Stimulated activated CD8-positive, alpha-beta memory T cell treated with anti-CD3 and anti-CD28 coated beads, Interleukin-15, amount 100 ng/mL, for 4 hours (primary cell): ENCODE measurements at places on chromosomes 3 and 15.

DNA sequence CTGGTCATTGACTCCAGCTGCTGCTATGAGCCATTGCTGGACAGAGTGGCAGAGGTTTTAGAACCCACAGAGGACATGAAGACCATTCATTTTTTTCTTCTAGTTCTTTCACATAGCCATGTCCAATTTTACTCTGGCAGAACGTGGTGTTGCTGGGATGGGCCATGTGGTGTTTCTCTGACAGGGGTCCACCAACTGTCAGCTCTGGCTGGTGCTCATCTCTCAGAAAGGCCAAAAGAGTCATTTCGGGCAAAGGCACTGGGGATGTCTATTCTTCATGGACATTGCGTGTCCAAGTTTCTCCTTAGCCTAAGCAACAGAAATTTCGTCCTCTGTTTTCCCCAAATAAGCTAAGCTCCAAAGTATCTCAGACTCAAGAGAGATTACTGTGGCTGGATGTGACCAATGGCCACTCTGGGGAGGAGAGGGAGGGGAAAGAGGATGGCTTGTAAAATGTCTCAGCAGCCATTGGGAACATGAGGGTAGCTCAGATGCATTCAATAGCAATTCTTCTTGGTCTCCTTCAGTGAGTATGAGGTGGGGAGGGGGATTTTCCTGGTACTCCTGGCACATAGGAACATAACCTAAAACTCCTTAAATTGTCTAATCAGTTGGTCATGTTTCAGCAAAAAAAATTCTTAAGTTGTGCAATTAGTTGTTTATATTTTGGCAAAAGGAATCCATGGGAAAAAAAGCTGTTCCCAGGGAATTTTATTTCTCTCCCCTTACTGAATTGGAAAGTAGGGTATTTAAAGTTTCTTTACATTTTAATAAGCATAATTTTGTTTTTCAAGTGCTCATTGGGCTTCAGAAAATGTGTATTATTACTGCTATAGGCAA is 131.6 kb upstream of the MITF start:
- DNase-seq, result no peak

- no peak for DNase-seq
Observed at GRCh38 chr15:93042211-93042610, 46.8 kb downstream of the RGMA start.

DNA sequence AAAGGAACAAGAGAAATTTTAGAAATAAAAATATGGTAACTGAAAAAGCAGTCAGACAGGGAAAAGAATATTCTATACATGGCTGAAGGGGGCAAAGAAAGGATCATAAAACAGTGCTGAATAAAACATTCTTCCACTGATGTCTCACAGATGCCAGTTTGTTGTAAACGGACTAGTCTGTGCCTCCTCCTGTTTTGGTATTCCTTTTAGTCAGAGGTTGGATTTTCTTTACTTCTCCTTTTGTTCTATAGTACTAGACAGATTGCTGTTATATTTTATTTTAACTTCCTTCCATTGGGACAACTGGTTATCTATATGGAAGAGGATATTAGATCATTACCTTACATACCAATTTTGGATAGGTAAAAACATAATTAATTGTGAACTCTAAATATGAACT is 16.0 kb upstream of the GNB5 start:
- DNase-seq, result no peak

- no peak for DNase-seq
Observed at GRCh38 chr3:127645371-127646015, 16.5 kb downstream of the PODXL2 start.

GRCh38 chr3:16132928-16133327 is 41.6 kb upstream of the GALNT15 start:
- DNase-seq, result no peak

- DNase-seq, result peak; percentile 81
Observed at GRCh38 chr3:128993461-128994172, at the start of gene CFAP92. Gene CFAP92, minus strand, starts transcription at chr3:128994076. Its CDS starts 772 bp downstream, at chr3:128993304.

GRCh38 chr15:38154837-38155236 is 97.8 kb upstream of the SPRED1 start:
- no peak for DNase-seq

DNA sequence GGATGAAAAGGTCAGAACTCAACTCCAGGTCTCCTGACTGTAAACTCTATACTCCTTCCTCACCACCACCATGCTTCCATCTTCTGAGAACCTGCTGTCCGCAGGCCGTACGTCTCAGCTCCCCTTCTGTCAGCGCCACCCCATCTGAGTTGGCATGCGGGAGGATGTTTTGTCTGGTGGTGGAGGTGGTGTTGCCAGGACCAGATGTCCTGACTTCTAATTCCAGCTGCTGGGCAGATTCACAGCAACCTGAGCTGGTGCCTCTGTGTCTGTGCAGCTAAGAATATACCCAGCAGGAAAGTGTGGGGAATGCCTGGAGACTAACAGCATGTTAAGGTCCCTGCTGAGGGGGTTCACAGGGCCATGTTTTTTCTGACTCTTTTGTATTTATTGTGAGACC is 23.2 kb downstream of the PLA1A start:
- no peak for DNase-seq

DNA sequence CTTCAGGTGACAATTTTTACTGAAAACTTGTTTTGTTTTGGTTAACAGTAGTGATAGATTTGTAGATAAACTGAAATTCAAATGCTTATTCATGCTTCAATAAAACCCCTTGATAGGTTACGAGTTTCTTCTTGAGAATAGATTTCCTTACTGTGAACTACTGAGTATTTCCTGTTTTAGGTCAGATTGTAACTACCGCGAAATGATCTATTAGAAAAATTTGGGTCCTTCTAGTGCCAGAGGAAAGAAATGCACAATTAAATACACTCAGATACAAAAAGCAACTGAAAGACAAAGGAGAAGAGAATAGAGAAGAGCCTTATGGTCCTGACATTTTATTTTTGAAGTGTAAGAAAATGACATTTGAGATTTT is 251.7 kb upstream of the TBL1XR1 start:
- DNase-seq, result no peak

DNA sequence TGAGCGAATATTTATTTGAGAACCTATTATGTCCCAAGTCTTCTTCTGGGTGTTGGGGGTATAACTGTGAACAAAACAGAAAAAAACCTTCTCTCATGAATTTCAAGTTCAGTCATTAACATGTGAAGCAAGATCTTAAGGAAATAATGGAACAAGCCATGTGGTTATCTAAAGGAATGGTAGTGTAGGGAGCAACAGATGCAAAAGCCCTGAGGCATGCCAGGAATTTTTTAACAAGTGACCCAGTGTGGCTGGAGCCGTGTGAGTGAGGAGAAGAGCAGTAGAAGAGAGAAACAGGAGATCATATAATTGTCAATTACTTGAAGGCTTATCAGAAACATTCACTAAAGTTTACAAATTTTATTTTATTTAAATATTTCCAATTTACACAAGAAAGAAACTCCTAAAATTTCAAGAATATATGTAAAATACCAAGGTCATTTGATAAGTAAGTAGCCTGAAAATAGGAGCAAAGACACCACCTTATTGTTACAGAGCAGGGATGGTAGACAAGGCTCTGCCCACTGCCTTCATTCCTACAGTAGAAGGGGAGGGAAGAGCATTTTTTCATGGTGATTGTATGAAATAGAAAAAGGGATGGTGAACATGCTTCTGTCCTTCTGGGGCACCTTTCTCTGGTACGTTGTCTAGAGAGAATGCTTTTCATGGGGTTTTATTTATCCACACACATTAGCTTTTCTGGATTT is 345.1 kb downstream of the PLOD2 start:
- no peak for DNase-seq

GRCh38 chr15:67585681-67586080 is 43.2 kb downstream of the MAP2K5 start:
- no peak for DNase-seq

DNA sequence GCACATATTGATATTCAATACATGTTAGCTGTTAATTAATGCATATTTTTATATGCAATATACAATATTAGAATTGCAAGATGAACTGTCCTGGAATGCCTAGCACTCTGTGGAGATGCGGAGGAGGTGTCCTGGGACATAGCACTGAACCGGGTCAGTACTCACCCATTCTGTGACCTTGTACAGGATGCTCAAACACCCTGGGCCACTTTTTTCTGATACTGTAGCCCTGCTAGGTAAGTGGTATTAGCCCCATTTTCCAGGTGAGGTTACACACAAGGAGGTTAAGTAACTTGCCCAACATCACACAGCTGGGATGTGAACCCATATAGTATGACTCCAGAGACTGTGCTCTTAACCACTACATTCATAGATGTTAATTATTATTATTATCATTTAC is 1.7 kb upstream of the MAGEF1 start:
- no peak for DNase-seq

GRCh38 chr15:79009379-79009778 is 64.5 kb upstream of the CTSH start:
- no peak for DNase-seq

DNA sequence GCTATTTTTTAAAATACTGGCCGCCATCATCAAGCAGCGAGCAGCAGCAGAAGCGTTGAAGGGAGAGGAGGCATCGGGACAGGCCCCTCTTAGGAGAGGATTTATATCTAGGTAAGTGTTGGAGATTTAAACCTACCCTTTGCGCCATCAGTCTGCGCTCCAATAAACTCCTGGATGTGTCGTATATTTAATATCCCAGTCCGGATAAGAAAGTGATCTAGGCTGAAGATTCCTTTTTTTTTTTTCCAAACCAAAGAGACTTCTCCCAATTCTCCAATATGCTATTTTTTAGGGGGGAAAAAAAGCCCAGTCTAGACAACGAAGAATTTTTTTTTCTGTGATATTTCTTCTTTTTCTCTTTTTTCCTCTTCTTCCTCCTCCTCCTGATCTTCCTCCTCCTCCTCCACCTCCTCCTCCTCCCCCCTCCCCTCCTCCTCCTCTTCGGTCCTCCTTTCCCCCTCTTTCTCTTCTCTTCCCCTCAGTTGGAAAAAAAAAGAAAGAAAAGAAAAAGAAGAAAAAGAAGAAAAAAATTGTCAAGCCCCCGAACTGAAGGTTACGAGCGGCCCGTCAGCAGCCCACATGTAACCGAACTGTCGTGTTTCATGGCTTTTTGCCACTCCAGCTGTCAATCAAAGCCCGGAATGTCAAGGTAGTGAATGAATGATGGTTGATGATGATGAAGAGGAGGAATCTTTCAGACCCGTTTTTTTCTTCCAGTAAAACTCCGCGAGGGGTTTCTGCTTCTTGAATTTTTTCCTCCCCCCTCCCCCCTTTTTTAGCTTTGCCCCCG is 835 bp downstream of the MEIS2 start:
- DNase-seq, result no peak

DNA sequence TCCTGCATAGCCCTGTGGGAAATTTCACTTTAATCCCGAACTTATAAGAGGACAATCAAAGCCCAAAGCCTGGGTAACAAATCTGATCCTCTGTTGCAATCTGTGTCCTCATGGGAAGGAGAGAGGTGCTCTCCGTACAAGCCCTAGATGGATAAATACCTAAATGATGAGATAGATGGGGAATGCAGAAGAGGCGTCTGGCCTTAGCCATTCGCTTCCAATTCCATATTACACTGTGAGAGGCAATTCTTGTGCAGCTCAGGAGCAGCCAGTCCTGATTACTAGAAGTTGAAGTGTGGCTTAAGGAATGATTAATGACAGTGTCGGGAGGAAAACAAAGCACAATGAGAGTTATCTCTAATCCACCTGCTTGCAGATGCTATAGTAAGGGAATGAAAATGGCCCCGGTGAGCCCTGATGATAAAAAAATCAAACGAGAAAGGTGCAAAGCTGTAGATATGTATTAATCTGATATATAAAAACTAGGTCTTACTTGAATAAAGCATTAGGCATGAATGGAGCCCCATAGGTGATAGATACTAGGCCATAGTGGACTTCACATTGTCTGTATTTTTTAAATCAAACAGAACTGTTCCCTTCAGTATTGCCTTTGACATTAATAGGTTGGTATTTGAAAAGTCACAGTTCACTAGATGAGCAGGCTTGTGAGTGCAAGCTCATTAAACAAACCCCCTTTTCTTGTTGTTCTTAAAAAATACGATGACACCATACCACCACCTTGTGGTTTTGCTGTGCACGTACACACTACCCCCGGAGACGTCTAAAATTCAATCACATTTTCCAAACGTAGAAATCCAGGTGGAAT is 54.2 kb upstream of the TMCO5A start:
- no peak for DNase-seq

DNA sequence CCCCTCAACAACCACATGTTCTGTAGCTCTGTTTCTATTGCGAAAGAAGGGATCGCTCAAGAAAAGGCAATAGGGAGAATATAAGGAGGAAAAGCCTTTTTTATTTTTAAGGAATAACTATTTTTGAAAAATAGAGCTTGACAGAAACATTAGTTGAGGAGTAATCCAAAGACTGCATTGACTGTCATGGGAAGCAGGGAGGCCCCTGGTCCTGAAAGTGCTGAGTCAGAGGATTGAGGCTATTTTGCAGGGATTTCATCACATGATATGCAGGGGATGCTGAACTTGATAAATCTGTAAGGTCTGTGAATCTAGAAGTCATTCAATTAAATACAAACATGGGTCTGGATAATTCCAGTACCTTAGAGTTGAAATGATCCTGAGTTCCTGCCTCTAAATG is 92.0 kb downstream of the MTHFS start:
- DNase-seq, result no peak

DNA sequence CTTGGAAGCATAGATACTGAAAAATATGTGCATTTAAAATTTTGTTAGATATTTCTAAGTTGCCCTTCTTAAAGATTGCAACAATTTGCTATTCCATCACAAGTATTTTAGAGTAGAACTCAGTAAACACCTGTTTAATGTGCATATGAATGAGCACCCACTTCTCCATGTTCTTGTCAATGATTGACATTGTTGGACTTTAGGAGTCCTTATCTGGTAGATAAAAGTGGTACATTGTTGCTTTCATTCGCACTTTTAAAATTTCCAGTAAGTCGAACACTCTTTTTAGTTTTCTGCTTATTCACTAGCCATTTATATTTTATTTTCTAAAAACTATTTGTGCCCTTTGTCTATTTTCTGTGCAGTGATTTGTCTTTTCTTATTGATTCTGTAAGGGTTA is 478.3 kb downstream of the SOX2 start:
- no peak for DNase-seq
